ENCODE measurements at places on chromosomes 12 and 14.

GRCh38 chr12:79019672-79020071, 155.1 kb downstream of the SYT1 start:
- DNase-seq: no peak

DNA sequence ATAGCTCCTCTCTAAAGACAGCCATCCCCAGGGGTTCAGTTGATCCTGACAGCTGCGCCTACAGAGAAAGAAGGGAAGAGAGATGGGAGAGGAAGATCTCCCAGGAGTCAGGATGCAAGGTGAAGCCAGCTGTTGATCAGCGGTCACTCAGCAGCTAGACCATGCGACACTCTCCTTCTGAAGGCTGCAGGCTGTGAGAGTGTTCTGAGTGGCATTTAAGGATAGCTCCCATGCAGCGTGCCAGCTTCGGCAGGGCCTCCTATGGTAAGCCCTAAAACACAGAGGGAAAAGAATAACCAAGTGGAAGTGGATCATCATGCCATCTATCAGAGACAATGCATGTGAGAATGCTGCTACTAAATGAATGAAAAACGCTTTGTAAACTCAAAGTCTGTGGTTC, 197.9 kb upstream of the NUDT4 start:
- DNase-seq: no peak

DNA sequence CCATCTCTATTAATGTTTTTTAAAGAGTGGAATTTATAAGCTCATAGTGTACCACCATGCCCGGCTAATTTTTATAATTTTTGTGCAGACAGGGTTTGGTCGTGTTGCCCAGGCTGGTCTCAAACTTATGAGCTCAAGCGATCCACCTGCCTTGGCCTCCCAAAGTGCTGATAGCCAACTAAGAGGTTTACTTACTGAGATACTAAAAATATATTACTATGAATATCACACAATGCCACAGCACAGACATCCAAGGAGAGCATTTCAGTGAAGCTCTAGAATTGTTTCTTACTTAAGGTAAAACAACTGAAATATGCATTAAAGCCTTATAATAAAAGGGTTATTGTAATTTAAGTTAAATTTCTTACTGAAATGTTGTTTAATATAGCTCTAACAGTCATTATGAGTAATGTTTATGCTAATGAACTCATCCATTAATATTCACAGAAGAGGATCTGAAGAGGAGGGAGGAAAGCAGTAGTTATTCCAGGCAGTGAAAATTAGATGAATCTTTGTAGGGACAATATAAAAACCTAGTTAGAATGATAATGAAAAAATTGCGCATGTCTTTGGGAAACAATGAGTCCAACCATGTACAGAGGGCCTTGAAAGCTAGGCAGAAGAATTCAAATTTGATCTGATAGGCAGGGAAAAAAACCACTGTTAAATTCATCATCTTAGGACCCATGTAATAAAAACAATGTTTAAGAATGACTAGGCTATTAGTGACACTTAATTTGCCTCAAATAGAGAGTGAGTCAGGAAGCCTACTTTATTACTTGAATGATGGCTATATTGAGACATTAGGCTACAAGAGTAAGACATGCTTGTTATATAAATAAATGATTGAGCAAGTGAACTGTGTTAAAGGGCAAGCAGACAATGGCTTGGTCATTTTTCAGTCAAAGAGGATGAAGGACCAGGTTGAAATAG, 99.2 kb downstream of the SLC41A2 start:
- no peak for DNase-seq

- DNase-seq: no peak
These were observed 16.7 kb upstream of the CRY1 start for GRCh38 chr12:107109726-107110719.

DNA sequence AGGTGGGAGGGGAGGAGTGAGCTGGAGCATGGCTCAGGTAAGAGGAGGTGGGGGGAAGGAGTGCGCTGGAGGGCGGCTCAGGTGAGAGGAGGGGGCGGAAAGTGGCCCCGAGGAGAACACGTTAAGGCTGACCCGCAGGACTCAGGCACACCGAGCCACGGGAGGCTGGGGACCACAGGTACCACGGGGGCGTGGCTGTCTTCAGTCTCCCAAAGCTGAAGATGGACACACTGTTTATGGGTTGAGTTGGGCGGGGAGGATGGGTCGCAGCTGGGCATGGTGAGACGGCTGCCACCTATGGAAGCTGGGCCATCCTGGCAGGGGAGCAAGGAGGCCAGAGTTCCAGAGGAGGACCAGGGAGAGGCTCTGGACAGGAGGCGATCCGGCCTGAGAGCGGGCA, 23.5 kb downstream of the UBR7 start:
- DNase-seq: no peak

DNA sequence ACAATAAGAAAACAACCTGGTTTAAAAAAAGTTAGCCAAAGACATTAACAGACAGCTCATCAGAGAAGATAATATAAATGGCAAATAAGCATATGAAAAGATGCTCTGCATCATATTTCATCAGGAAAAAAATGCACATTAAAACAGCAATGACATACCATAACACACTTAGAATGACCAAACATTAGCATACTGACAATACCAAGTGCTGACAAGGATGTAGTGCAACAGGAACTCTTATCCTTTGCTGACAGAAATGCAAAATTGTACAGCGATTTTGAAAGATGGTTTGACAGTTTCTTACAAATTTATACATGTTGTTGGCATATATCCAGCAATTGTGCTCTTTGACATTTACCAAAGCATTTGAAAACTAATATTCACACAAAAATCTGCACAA, 573.0 kb downstream of the FSCB start:
- no peak for DNase-seq

DNA sequence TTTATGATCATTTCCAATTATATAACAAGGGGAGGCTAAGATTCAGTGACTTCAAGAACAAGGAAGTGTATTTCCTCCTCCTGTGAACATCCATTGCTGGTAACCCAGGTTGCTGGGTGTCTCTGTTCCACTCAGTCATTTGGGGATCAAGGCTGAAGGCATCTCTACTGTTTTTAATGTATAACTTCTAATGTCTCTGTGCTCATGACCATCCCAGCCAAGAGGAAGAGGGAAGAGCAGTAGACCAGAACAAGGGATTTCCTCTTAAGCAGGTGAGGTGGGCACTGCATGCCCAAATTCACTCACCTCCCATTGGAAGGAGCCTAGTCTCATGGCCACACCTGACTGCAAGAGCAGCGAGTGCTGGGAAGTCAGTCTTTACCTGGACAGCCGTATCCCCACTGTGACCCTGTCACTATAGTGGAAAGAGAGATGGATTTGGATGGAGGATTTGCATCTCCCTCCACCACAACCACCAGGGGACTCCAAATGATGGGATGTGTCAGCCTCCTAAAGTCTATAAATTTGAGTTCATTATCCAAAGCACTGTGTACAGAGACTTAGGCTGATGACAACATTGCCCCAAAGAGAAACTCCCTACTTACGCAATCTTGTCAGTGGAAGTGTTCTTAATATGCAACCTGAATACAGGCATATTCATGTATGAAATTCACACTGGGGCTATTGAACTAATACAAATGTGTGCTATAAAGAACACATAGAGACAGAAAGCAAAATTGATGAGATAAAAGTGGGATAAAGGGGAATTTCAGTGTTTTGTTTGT, 368.7 kb downstream of the TMEM132D start:
- DNase-seq: no peak

- DNase-seq: no peak
These were observed 19.5 kb downstream of the FBXL14 start for GRCh38 chr12:1574865-1575259.

- DNase-seq: no peak
These were observed 525 bp downstream of the RNU6-8 start for GRCh38 chr14:32202491-32202997.

DNA sequence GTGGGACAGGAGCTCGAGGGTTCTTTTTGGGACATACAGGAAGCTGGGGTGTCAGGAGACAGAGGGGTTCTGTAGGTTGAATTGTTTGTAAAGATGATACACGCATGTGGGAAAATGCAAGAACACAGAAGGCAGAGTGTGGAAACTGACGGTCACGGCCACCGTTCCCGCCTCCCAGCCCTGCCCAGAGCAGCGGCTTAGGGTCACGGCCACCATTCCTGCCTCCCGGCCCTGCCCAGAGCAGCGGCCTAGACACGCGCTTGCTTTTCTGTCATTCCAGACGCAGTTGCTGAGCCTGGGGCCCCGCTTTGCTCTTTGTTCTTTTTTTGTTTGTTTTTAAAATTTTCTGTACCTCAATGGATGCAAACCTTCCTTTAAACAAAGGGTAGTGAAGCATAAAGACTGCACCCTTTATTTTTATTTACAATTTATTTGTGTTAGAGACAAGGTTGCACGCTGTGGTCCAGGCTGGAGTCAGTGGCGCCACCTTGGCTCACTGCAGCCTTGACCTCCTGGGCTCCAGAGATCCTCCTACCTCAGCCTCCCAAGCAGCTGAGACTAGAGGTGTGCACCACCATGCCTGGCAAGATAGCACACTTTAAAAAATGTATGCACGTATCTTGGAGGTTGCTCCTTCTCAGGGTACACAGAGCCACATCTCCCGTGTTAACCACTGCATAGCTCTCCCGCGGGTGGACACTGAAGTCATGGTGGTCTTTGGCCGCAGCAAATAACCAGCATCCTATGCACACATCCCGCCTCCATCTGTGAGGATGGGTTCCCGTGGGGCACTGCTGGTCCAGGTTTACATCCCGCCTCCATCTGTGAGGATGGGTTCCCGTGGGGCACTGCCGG, 142.3 kb downstream of the ADGRD1 start:
- DNase-seq: no peak

DNA sequence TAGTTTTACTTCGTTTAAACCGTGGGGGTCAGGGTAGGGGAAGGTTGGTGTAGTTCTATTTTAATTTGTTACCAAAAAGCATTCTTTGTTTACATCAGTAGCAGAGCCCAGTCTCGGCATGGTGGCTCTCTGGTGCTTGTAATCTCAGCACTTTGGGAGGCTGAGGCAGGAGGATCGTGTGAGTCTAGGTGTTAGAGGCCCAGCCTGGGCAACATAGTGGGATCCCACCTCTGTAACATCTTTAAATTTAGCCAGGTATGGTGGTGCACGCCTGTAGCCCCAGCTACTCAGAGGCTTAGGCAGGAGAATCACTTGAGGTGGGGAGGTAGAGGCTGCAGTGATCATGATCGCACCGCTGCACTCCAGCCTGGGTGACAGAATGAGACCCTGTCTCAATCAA, 2.2 kb downstream of the LRRC43 start:
- no peak for DNase-seq

All from suprapubic skin (tissue), 4 donors.